Calu3 (cell line): ENCODE measurements at places on chromosomes 3 and 15. TPM values are rescaled to one million over a fixed set of nuclear protein-coding genes. Genes with fewer than 3 reads are reported as not detected.

Gene FAM107A
- not detected in 2 replicates for total RNA-seq

Gene PPP1R14D
- total RNA-seq: 0.51 and 1.7 TPM in 2 replicates

Gene GCSAM
- not detected in 2 replicates for total RNA-seq

Gene CSPG5
- total RNA-seq: 6.1 and 7.4 TPM in 2 replicates

Gene GRAMD2A
- total RNA-seq: 0.95 and 2.2 TPM in 2 replicates

Gene THRB
- total RNA-seq: 13.5 and 15.5 TPM in 2 replicates

Gene TEX55
- total RNA-seq: not detected in 2 replicates

Gene PBRM1
- total RNA-seq: 48.5 and 54.9 TPM in 2 replicates

Gene SEC22A
- total RNA-seq: 15.6 and 18.6 TPM in 2 replicates

Gene P2RY1
- total RNA-seq: 19.6 and 21.0 TPM in 2 replicates

Gene PRR20G
- not detected in 2 replicates for total RNA-seq

Gene ATP13A5
- 0.66 TPM in 1 of 2 replicates, not detected in the other for total RNA-seq

Gene PLA1A
- 0.81 and 0.99 TPM in 2 replicates for total RNA-seq

Gene GATA2
- total RNA-seq: 9.6 and 13.6 TPM in 2 replicates

Gene DISP2
- total RNA-seq: 1.1 and 1.3 TPM in 2 replicates

Gene STRC
- 0.57 and 1.1 TPM in 2 replicates for total RNA-seq

Gene INAFM2
- 14.3 and 16.6 TPM in 2 replicates for total RNA-seq

Gene LRRC49
- 5.8 and 6.3 TPM in 2 replicates for total RNA-seq

GRCh38 chr15:60993008-60993407 lies 236.1 kb downstream of the RORA start:
- no peaks in the 10 kb centered on the region for H3K36me3 ChIP-seq
- no peak overlapping the region for H3K27ac ChIP-seq
- H3K4me1 ChIP-seq: no peaks in the 10 kb centered on the region
- DNase-seq: no peak
- no peak overlapping the region for H3K4me3 ChIP-seq
- peaks cover 12% of the 10 kb centered on the region for H3K27me3 ChIP-seq

- H3K4me1 ChIP-seq: no peaks in the 10 kb centered on the region
- H3K27ac ChIP-seq: no peak overlapping the region
- DNase-seq: no peak
These were observed 169.3 kb upstream of the BHLHE40 start for GRCh38 chr3:4809922-4810321.

- H3K36me3 ChIP-seq: peaks cover 11% of the 10 kb centered on the region
- no peak overlapping the region for H3K27ac ChIP-seq
- H3K4me1 ChIP-seq: peaks cover 24% of the 10 kb centered on the region
- no peak for DNase-seq
These were observed 5.3 kb downstream of the PLA2G4D start for GRCh38 chr15:42088801-42089640.

DNA sequence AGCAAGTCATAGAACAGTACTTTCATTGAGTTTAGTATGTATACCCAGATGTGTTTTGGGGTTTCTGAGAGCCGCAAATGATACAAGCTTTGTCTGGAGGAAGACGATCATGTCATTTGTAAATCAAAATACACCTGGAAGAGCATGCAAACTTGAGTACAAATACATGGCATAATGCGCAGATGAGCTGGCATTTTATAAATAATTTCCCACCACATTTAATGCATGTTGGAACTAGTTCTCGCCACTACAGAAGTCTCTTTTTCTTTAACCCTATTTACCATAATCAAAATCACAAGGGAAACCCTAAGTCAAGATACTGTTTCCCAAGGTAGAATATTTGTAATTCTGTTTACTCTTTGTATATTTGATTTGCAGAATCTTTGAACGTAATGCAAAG lies 318.6 kb downstream of the EPHA3 start:
- H3K4me3 ChIP-seq: no peak overlapping the region
- DNase-seq: no peak
- no peak overlapping the region for H3K27ac ChIP-seq
- H3K4me1 ChIP-seq: no peaks in the 10 kb centered on the region
- no peaks in the 10 kb centered on the region for H3K27me3 ChIP-seq
- H3K36me3 ChIP-seq: no peaks in the 10 kb centered on the region

GRCh38 chr15:74642348-74642733 lies 26.7 kb downstream of the CLK3 start:
- no peaks in the 10 kb centered on the region for H3K27me3 ChIP-seq
- peaks cover 29% of the 10 kb centered on the region for H3K4me1 ChIP-seq
- peak overlapping the region; percentile 46 for H3K27ac ChIP-seq
- peak overlapping the region; percentile 33 for H3K4me3 ChIP-seq
- DNase-seq: peak; percentile 49
- peaks cover 22% of the 10 kb centered on the region for H3K36me3 ChIP-seq

DNA sequence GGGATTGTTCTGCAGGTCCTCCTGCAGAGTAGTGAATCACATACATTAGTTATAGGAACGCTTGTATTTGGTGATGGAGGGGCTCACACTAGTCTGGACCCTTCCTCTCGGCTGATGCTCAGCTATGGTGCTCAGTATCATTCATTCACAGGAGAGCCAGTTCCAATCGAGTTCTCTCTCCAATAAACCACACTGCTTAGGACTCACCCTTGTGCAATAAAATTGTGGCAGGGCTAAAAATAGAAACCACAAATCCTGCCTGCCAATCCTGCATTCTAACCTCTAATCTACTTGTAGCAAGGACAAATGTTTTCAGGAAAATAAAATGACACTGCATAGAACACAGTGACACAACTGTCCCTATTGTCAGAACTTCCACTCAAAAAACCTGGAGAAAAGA lies 138.4 kb upstream of the TBL1XR1 start:
- H3K36me3 ChIP-seq: peaks cover 10% of the 10 kb centered on the region
- H3K27ac ChIP-seq: no peak overlapping the region
- no peaks in the 10 kb centered on the region for H3K27me3 ChIP-seq
- H3K4me1 ChIP-seq: peaks cover 40% of the 10 kb centered on the region

- peaks cover 98% of the 10 kb centered on the region for H3K27me3 ChIP-seq
- no peaks in the 10 kb centered on the region for H3K4me1 ChIP-seq
- no peak overlapping the region for H3K4me3 ChIP-seq
These were observed 29.1 kb upstream of the POLG start for GRCh38 chr15:89363770-89364169.

GRCh38 chr3:111750278-111750884 lies 108.7 kb upstream of the PHLDB2 start:
- no peak overlapping the region for H3K4me3 ChIP-seq
- DNase-seq: no peak
- no peaks in the 10 kb centered on the region for H3K36me3 ChIP-seq
- H3K4me1 ChIP-seq: peaks cover 27% of the 10 kb centered on the region
- no peaks in the 10 kb centered on the region for H3K27me3 ChIP-seq

DNA sequence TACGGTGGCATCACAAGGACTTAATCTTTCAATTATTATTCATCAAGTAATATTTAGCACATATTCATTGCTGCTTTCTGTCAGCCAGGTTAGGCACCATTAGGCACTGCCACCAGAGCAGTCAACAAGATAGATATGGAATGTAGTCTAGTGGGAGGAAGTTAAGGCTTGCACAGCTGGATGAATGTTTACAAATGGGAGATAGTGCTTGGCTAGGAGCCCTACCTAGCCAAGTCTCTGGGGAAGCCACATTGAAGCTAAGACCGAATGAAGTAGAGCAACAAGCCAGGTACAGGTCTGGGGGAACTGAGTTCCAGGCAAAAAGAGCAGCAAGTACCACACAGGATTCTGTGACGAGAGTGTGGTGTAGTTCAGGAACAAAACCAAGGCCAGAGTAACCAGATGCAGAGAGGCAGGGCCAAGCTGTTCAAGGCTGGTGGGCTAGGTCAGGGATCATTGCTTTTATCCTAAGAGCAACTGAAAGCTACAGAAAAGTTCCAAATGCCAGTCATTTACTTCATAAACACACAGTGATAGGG lies 33.4 kb upstream of the SCAANT1 start:
- DNase-seq: no peak
- H3K4me3 ChIP-seq: no peak overlapping the region
- H3K27ac ChIP-seq: no peak overlapping the region
- H3K36me3 ChIP-seq: peaks cover 10% of the 10 kb centered on the region

- no peak for DNase-seq
- no peaks in the 10 kb centered on the region for H3K27me3 ChIP-seq
- no peaks in the 10 kb centered on the region for H3K36me3 ChIP-seq
- H3K4me1 ChIP-seq: no peaks in the 10 kb centered on the region
- H3K27ac ChIP-seq: no peak overlapping the region
These were observed 14.3 kb downstream of the SLC28A1 start for GRCh38 chr15:84898761-84899160.

DNA sequence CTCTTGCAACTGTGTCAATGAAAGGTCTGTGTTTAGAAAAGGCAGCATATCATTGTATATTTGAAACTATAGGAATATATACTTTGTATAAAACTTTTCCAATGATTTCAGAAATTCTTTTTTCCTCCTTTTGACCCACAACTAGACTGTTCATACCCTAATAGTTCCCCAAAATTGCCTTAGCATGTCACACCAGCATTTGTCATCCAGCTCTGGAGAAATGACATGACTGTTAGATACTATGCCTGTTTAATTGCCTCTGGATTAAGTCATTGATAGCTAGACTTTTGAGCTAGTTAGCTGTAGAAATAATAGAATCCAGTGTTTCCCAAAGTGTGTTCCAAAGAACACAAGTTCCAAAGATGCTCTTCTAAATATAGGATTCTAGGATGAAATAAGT lies 32.4 kb downstream of the B3GALNT1 start:
- no peaks in the 10 kb centered on the region for H3K27me3 ChIP-seq
- no peak overlapping the region for H3K4me3 ChIP-seq
- DNase-seq: no peak
- H3K36me3 ChIP-seq: no peaks in the 10 kb centered on the region
- H3K4me1 ChIP-seq: peaks cover 14% of the 10 kb centered on the region

- no peaks in the 10 kb centered on the region for H3K27me3 ChIP-seq
- H3K4me3 ChIP-seq: no peak overlapping the region
- peaks cover 41% of the 10 kb centered on the region for H3K36me3 ChIP-seq
- no peak overlapping the region for H3K27ac ChIP-seq
- peaks cover 11% of the 10 kb centered on the region for H3K4me1 ChIP-seq
These were observed 34.7 kb downstream of the HMCES start for GRCh38 chr3:129313415-129313664.

- H3K4me3 ChIP-seq: no peak overlapping the region
- no peaks in the 10 kb centered on the region for H3K27me3 ChIP-seq
- no peak for DNase-seq
- no peak overlapping the region for H3K27ac ChIP-seq
These were observed 117.2 kb downstream of the TJP1 start for GRCh38 chr15:29704950-29705597.

- no peaks in the 10 kb centered on the region for H3K4me1 ChIP-seq
- H3K36me3 ChIP-seq: no peaks in the 10 kb centered on the region
- H3K27ac ChIP-seq: no peak overlapping the region
- no peaks in the 10 kb centered on the region for H3K27me3 ChIP-seq
- H3K4me3 ChIP-seq: no peak overlapping the region
These were observed 121.1 kb downstream of the MEX3B start for GRCh38 chr15:81924729-81925128.

GRCh38 chr3:41711651-41712050 lies 250.3 kb downstream of the ULK4 start:
- DNase-seq: no peak
- peaks cover 8% of the 10 kb centered on the region for H3K4me1 ChIP-seq
- H3K27me3 ChIP-seq: no peaks in the 10 kb centered on the region
- no peaks in the 10 kb centered on the region for H3K36me3 ChIP-seq

DNA sequence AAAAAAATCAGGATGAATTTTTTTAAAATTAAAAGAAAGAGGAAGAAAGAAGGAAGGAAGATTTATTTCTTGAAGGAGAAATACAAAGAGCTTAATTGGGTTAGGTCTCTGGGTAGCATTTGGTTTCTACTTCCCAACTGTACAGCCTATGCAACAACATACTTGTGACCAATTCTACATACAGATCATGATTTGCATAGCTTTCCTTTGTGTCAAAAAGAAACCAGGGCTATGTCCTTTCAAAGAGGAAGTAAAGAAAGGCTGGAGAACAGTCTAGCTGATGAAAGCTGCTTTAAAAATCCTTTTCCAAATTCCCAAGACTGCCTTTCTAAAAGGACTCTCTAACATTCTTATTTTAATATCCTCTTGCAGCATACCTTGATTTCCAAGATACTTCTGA lies 6.1 kb upstream of the HGD start:
- peaks cover 2% of the 10 kb centered on the region for H3K4me1 ChIP-seq
- no peak overlapping the region for H3K27ac ChIP-seq
- DNase-seq: no peak
- H3K27me3 ChIP-seq: no peaks in the 10 kb centered on the region
- no peaks in the 10 kb centered on the region for H3K36me3 ChIP-seq
- H3K4me3 ChIP-seq: no peak overlapping the region

GRCh38 chr3:11558002-11558401 lies 85.7 kb downstream of the VGLL4 start:
- H3K36me3 ChIP-seq: peaks cover 44% of the 10 kb centered on the region
- H3K27me3 ChIP-seq: no peaks in the 10 kb centered on the region
- no peak overlapping the region for H3K4me3 ChIP-seq
- H3K4me1 ChIP-seq: no peaks in the 10 kb centered on the region
- DNase-seq: no peak

GRCh38 chr3:190746531-190746930 lies 116.0 kb downstream of the GMNC start:
- no peak for DNase-seq
- H3K4me3 ChIP-seq: no peak overlapping the region
- H3K27me3 ChIP-seq: no peaks in the 10 kb centered on the region
- no peak overlapping the region for H3K27ac ChIP-seq

- H3K27ac ChIP-seq: no peak overlapping the region
- H3K36me3 ChIP-seq: no peaks in the 10 kb centered on the region
- peak; percentile 62 for DNase-seq
- H3K27me3 ChIP-seq: no peaks in the 10 kb centered on the region
These were observed 130.2 kb downstream of the CHSY1 start for GRCh38 chr15:101121511-101122090.

GRCh38 chr3:71229905-71230657 lies 353.4 kb downstream of the FOXP1 start:
- DNase-seq: no peak
- no peak overlapping the region for H3K4me3 ChIP-seq
- H3K27me3 ChIP-seq: no peaks in the 10 kb centered on the region
- H3K36me3 ChIP-seq: no peaks in the 10 kb centered on the region
- H3K27ac ChIP-seq: no peak overlapping the region
- no peaks in the 10 kb centered on the region for H3K4me1 ChIP-seq

GRCh38 chr15:63473999-63474809 lies 30.2 kb upstream of the USP3 start:
- no peaks in the 10 kb centered on the region for H3K27me3 ChIP-seq
- no peak overlapping the region for H3K4me3 ChIP-seq
- peak; percentile 32 for DNase-seq
- peaks cover 34% of the 10 kb centered on the region for H3K4me1 ChIP-seq

DNA sequence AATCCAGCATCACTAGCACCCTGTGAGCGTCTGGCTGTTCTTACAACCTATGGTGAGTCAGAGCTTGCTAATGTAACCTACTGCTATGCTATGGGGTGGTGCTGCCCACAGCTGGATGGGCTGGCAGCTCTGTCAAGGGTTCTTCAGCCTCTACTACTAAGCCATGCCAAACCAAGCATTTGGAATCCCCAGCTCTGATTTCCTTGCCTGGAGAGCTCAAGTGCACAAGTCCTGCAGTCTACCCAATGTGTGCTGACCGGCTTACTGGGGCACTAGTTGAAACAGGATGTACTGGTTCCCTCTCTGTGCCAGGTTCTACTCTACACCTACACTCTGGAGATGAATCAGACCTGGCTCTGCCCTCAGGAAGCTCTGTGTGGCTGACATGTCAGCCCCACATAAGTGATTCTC lies 4.2 kb downstream of the TEX264 start:
- peaks cover 16% of the 10 kb centered on the region for H3K36me3 ChIP-seq
- no peak for DNase-seq
- H3K4me3 ChIP-seq: no peak overlapping the region
- H3K4me1 ChIP-seq: peaks cover 9% of the 10 kb centered on the region
- no peaks in the 10 kb centered on the region for H3K27me3 ChIP-seq
